ENCODE measurements at places on chromosomes 5 and 9.

DNA sequence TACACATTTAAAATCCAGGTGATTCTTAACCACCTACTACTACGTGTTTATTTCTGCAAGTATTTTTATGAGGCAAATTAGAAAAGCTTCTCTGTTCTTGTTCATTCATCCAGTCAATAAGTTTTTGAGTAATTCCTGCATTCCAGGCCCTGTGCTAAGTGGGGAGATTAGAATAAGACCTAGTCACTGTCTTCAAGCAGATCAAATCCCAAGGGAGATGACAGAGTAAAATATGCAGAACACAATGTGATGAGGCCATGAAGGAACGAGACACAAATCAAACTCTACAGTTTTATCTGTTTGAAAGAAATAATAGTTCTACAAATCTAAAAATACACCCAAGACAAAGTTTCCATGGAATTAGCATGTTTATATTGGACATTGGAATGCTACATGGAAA is 158.8 kb downstream of the CEP120 start:
- no peak for DNase-seq

- no peak for DNase-seq
These were observed 333.5 kb downstream of the CHSY3 start for GRCh38 chr5:130237721-130238120.

DNA sequence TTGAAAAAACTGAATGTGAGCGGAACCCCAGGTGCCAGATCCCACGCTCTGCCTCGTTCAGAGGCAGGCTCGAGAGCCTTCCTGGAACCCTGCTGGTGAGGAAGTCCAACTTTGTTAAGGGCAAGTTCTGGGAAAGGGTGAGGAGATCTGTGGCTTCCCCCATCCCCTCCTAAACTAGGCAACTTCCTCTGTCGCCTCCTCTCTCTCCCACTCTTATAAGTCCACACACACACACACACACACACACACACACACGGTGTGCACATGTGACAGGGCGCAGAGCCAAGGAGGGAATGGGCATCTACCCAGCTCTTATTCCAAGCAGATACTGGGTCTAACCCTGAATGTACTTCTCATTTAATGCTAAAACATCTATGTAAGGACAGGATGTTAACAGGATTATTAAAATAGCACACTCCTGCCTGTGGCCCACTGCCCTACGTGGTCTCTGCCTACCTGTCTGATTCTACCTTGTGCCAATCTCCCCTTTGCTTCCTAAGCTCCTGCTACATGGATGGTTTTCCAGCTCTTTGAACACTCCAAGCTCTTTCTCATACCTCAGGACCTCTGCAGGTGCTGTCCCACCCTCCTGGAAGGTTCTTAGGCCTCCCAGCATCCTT is 72.4 kb upstream of the FBXW11 start:
- DNase-seq, result no peak

- DNase-seq, result no peak
These were observed 34.6 kb upstream of the CPEB4 start for GRCh38 chr5:173853370-173854131.

GRCh38 chr9:129675620-129676019 is 10.2 kb downstream of the PRRX2 start:
- DNase-seq, result no peak

DNA sequence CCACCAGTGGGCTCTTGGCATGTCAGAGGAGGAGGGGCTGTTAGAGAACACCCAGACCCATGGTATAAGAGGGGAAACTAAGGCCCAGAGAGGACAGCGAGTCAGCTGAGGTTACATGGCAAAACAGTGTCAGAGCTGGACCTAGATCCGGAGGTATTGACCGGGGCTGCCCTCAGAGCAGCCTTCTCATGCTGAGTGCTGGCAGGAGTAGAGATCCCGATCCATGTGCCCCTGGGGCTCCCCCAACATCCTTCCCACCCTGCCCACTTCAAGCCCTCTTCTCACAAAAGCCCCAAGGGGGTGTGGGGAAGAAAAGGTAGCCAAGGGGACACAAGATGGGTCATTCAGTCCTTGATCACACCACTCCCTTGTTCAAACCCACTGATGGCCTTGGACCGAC is 19.9 kb downstream of the CSF1R start:
- DNase-seq, result no peak

- DNase-seq, result no peak
These were observed 693.4 kb downstream of the KCTD16 start for GRCh38 chr5:144864118-144864517.

GRCh38 chr5:119273391-119273839 is 82.4 kb upstream of the TNFAIP8 start:
- DNase-seq, result no peak

GRCh38 chr5:93395971-93396379 is 185.0 kb downstream of the NR2F1-AS1 start:
- DNase-seq, result no peak

DNA sequence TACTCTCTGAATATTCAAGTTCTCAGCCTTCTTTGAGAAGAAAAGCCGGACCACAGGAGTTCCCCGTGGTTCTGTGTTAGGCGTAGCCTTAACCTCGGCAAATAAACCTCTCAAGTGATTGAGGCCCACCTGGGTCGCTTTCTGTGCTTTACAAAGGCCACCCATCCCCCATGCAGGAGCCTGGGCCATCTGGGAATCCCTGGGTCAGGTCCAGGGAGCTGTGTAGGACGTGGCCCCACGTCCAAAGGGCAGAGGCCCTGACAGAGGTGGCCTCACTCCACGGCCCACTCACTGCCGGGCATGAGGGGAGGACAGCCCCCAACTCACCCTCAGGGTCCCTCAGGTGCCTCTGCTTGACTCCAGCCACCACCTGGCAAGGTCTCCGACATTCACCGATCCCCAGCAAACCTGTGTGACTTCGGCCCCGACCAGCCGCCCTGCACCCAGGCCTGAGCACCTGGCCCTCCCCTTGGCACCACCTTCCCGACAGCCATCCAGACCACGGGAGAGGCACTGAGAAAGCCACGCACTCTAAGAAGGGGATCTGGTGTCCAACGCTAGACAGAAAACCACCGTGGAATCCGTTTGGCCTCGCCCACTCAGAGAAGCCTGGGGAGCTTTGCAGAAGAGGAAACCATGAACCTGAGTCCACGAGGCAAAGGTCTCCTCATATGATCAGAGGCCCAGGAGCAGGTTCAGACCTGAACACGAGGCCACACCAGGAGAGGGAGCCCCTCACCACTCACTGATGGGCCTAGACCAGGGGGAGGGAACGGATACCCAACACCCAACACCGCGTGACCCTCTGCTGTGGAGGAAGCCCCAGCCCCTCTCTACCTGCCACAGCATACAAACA is 4.5 kb downstream of the SLC12A7 start:
- DNase-seq, result no peak

GRCh38 chr5:77305956-77306355 is 95.5 kb downstream of the PDE8B start:
- DNase-seq, result no peak

- DNase-seq, result no peak
These were observed 153.2 kb downstream of the MACROH2A1 start for GRCh38 chr5:135245521-135246499.

GRCh38 chr5:82417776-82418607 is 139.8 kb upstream of the RPS23 start:
- no peak for DNase-seq

DNA sequence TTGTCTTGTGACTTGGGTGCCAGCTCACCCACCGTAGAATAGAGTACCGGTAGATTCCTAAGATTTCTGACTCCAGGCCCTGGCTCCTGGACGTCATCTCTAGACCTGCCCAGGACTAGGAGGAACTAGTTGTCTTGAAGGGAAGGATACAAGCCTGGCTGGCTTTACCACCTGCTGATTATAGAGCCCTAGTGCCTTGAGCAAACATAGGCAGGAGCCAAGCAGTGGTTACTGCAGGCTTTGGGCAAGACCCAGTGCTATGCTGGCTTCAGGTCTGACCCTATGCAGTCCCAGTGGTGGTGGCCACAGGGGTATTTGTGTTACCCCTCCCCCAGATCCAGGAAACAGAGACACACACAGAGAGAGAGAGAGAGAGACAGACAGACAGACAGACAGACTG is 606.2 kb downstream of the PDE4D start:
- no peak for DNase-seq

- DNase-seq, result no peak
These were observed 526 bp upstream of the STXBP1 start for GRCh38 chr9:127611603-127611898.

- DNase-seq, result no peak
These were observed 57.1 kb upstream of the TESK1 start for GRCh38 chr9:35547889-35548418.

- no peak for DNase-seq
These were observed 70.4 kb upstream of the CTSV start for GRCh38 chr9:97109194-97109811.

DNA sequence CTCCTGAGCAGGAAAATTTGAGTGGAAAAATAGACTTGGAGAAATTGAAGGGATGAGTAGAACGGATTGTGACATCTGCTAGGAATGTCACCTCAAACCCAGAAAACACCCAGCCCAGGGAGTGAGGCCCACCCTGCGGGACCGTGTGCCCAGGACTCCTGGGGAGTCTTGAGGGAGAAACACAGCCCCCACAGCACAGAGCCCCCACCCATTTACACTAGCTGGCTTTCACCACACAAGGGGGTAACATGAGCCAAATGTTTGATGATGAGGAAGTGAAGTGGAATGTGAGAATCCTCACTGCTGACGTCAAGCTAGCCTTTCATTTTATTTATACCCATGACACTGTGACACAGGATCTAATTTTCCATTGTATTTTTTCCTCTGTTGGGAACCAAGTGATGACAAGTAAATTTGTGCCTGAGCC is 42.8 kb upstream of the PDE8B start:
- DNase-seq, result no peak

DNA sequence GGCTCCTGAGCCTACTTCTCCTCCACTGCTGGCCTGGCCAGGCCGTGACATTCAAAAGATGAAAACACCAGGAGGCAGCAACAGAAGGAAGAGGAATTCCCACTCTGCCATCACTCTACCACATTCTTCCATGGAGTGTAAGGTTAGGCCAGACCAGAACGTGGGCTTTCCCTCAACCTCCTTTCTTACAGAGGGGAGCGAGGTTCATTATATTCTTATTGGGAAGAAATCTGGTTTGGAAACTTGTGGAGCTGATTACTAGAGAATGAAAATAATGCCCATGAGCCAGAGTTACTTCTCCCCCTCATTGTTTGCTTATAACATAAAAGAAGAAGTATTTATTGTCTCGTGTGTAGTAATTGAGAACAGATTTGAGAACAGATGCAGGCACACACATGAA is 136.3 kb upstream of the BASP1 start:
- DNase-seq, result no peak

GRCh38 chr5:55570570-55570969 is 35.8 kb upstream of the PLPP1 start:
- no peak for DNase-seq

DNA sequence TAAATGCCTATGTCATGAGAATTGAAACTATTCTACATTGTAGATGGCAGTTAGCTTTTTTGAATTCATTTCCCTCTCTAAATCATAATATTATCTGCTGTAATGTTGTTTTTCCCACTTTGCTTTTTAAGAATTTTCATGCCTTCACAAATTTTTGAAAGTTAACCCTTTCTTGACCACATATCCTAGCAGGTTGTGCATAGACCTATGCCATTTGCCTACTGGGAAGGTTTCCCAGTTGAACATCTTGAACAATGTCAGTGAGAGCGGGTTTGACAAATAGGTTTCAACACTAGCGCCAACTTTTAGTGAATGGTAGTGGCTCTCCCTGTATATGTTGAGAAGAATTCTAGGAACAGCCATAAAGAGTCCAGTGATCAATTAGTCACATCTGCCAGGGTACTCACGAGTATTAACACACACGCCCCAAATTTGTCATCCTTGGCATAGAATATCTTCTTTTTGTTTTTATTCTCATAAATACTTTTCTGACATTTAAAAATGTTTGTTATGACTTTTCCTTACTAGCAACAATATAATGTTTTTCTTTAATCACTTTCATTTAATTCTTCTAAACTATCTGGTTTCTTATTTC is 307.6 kb downstream of the PJA2 start:
- DNase-seq, result no peak

GRCh38 chr9:127634021-127634420 is 21.9 kb downstream of the STXBP1 start:
- no peak for DNase-seq
